CD4-positive, alpha-beta T cell (primary cell): ENCODE measurements at places on chromosomes 4 and X.

DNA sequence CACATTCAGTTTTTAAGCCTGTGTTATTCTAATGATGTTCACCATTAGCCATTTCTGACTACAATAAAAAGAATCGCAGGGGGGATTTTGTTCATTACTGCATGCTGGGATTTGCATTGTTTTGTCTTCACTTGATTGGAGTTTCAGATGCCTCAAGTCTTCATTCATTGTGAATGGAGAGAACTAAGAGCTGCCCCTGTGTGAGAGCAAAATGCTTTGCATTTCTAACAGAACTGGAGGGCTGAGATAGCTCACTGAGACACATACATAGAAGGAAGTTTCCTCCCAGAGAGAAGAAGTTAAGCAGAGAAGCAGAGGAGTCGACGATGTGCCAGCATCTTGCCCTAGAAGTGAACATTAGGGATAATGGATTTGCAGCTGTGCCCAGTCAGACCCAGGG lies 113.5 kb upstream of the GATB start:
- DNase-seq = no peak

DNA sequence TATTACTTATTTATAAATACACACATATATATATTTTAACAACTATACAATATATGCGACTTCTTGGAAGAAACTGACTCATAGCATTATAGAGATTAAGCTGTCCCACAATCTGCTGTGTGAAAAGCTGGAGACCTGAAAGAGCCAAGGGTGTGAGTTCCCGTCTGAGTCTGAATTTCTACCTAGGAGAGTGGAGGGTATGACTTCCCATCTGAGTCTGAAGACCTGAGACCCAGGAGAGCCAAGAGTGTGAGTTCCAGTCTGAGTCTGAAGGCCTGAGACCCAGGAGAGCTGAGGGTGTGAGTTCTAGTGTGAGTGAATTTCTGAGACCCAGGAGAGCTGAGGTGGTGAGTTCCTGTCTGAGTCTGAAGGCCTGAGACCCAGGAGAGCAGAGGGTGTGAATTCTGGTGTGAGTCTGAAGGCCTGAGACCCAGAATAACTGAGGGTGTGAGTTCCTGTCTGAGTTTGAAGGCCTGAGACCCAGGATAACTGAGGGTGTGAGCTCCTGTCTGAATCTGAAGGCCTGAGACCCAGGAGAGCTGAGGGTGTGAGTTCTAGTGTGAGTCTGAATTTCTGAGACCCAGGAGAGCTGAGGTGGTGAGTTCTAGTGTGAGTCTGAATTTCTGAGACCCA lies 8.9 kb upstream of the P2RY8 start:
- no peak for DNase-seq

- DNase-seq = no peak
Observed at GRCh38 chr4:139443661-139444060, 10.3 kb upstream of the RAB33B start.

DNA sequence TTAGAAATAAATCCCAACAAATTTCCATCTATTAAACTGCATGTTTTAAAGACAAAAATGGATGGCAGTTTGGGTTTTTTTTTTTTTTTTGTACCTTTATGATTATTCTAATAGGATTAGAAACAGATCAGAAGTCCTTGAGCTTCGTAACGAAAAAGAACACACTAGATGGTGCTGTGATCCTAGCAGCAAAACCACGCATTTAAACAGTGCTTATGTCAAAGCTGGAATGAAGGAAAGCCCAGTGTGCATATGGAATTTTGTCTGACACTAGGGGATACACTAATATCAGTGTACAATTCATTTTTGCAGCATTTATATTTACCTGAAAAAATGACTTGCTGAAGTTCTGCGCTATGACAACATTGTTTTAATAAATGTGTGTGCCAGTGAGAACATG lies 229.1 kb downstream of the VEGFC start:
- no peak for DNase-seq

- no peak for DNase-seq
Observed at GRCh38 chrX:88136328-88136727, 610.7 kb upstream of the CPXCR1 start.

DNA sequence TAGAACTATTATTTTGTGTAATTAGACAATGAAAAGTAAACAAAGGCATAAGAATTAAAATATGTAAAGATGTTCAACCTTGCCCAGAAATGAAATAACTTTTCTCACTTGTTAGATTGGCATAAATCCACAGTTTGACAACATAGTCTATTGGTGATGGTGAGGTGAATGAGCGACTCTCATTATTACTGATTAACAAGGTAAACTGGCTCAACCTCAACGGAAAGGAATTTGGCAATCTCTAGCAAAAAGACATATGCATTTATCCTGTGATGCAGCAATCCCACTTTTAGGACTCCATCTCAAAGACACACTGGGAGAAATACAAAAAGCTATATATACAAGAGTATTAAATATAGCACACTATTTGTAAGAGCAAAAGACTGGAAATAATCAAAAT lies 22.3 kb downstream of the UBA6 start:
- no peak for DNase-seq

DNA sequence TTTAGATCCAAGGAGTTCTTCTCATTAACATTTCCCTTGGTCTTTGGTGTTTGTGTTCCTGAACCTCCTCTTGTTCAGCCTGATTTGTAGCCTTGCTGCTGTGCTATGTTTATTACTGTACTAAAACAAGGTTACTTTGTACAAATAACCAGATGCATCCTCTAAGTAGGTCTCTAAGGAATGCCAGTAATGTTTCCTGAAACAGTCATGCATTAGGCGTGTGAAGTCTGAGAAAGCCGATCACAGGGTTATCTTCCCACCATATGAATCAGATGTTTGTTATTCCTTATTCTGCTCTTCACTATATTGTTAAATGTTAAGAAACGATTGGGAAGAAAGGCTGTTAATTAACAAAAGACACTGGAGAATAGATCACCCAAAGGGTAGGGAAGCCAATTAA lies 66.9 kb downstream of the GALNTL6 start:
- DNase-seq = no peak

DNA sequence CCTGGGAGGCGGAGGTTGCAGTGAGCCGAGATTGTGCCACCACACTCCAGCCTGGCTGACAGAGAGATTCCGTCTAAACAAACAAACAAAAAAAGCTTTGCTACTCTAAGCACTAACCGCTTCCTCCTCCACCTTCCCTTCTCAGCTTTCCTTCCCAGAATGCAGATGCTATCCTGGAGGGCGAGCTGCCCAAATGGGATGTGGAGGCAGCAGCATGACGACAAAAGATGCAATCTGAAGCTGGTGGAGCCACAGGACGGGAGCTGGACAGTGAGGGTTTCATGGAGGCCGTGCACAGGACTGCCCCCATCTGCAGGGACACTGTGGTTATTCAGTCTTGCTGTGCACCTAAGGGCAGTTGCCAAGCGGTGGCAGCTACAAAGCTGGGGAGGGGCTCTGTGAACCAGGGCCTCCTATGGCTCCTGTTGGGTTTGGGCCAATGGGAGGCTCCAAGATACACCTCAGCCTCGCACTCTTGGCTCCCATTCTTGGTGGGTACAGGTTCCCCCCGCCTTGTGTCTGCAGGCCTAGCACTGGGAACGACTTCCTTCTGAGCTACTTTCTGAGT lies 47.4 kb downstream of the WDR1 start:
- no peak for DNase-seq

DNA sequence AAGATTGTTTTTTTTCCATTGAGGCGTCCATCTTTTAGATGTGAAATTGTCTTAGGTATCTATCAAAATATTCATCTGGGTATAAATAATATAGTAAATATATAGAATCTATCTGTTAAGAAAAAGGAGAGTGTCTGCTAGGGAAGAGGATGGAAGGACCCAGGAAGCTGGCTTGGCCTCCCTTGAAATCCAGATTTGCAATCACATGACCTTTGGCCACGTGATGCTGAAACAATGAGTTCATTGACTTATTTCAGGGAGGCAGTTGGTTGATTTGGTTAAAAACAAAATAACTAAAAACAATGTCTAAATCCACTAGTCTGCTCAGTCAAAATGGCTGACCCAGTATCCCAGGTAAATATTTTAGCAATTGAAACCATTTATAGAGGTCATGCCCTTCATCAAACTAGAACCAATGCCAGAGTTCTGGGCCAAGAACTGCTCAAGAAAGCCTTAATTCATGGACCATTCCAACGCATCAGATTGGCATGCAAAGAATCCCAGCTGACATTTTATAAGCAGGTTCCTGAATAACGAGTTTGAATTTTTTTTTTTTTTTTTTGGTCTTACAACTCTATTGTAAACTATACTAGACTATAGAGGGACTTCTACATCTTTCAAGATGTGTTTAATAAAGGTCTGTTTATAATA lies 172.7 kb downstream of the MID1 start:
- DNase-seq = no peak

GRCh38 chr4:61770456-61770855 lies 570.3 kb downstream of the ADGRL3 start:
- no peak for DNase-seq

GRCh38 chr4:107330916-107331315 lies 294.8 kb upstream of the DKK2 start:
- DNase-seq = no peak
